Astrocyte of the cerebellum (primary cell): ENCODE measurements at places on chromosomes 5 and 9.
A peak's percentile ranks its signal among the peaks of the same experiment; 100 is the strongest.

DNA sequence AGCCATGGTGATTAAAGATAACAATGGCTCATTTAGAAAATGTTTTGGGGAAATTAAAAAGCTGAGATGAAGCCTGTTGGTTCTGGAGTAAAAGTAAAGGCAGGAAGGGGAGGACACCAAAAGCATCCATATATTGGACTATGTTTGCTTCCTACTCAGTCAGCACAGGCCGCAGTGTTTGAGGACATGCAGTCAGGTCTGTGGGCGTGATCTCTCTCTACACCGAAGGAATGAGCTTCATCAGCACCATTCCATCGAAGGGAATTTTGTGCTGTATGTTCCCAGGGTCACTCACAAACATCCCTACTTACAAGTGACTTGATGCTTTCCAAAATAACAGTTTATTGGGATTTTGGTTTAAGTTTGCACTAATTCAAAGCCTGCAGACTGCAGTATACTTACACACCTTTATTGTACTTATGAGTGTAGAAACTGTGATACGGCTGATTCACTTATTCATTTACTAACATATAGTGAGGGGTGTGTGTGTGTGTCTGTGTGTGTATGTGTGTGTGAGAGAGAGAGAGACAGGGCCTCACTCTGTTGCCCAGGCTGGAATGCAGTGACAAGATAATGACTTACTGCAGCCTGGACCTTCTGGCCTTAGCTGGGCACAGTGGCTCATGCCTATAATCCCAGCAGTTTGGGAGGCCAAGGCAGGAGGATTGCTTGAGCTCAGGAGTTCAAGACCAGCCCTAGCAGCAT is 13.4 kb upstream of the CDK5RAP2 start:
- DNase-seq, result no peak

DNA sequence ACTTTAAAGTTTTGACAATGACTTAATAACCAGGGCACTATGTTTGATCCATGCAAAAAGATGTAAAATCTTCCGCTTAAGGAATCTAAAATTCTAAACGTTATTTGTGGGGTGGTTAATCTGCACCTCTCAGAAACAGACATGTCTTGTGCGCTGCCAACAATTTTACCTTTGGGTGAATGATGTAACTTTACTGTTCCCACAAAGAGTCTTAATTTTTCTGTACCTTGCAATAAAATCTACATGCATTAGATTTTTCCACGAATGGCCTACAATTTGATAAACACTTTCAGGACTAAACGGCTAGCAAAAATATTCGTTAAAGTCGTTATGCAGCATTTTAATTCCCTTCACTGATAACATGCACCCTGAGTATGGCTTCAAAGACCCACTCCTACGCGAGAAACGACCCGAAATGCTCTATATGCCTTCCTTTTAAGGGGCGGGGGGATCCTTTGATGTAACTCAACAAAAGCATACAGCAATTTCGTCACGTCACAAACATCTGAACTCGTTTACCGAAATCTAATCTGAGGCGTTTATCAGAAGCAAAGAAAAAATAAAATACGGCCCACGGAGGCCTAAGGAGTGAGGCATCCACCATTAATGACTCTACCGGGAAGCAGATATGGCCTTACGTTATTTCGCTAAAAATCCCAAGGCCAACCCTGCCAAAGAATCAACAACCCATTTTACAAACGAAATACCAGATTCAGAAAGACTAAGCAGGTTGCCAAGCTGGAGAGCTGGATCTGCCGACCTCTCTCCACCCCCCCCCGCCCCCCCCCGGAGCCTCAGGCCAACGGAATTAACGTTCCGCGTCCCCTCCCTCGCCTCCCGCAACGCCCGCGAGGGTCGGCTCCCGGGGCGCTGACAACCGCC is 621 bp downstream of the AK6 start:
- peak; percentile 11 for DNase-seq

GRCh38 chr5:73582285-73583145 is 17.0 kb downstream of the UTP15 start:
- DNase-seq, result no peak

DNA sequence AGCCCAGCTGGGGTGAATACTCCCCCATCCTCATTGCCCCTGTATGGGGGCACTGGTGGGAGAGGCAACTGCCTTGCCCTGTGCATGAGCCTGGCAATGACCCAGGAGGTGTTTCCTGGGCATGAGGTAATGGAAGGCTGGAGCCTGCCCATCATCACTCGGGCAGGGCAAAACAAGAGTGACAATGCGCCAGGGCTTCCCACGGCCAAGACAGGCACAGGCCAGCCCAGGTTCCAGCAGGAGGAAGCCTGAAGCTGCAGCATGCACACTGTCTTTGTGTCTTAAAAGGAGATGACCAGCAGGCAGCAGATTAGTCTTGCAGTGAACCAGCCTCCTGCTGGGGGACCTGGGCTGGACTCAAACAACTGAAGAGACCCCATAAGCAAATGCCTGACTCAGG is 92.2 kb upstream of the SMIM23 start:
- DNase-seq, result no peak

DNA sequence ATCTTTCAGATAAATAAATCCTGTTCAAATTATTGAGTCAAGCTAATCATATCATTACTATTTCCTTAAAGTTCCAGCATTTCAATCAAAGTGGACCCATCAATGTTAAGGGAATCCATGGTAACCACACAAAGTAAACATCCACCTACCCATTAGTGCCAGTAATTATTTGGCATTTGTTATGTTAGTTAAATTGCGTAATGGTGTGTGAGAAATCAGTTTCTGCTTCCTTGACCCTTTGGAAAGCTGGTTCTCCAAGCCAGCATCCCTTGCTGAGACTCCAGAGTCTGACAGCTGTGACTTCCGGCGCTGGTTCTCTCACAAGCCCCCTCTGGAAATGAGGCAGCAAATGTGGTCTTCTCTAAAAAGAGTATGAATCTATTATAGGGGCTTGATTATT is 308.6 kb upstream of the EFNA5 start:
- DNase-seq, result peak; percentile 47

GRCh38 chr9:133430244-133430643 is 8.1 kb downstream of the ADAMTS13 start:
- no peak for DNase-seq

DNA sequence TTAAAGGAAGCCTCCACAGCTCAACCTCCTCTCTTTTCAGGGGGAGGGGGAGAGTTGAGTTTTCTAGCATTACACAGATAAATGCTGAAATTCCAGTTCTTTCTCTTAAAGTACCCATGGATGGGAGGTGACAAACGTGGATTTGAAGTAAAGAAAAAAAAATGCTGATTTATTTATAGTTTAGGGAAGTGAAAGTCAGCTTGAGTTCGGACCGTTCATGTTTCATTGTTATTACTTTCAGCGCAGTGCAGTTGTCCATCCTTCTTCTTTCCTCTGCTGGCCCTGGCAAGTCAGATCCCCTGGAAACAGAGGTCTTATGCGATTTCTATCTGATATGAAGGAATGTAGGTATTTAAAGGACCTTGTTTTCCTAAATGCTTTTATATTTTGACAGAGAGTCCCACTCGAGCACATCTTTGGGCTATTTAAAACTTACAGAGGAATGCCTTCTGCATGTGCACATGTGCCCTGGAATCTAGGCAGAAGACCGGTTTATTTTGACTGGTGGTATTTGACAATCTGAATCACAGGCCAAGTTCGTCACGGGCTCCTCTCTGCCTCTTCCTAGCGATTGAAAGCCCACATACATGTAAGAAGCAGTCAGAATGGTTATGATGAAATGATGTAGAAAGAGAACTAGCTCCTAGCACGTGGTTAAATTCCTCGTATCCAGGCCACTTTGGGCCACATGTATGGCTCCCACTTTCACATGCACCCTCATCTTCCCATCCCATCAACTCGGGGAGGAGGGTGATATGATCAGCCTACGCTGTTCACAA is 385.2 kb upstream of the KLF4 start:
- no peak for DNase-seq

DNA sequence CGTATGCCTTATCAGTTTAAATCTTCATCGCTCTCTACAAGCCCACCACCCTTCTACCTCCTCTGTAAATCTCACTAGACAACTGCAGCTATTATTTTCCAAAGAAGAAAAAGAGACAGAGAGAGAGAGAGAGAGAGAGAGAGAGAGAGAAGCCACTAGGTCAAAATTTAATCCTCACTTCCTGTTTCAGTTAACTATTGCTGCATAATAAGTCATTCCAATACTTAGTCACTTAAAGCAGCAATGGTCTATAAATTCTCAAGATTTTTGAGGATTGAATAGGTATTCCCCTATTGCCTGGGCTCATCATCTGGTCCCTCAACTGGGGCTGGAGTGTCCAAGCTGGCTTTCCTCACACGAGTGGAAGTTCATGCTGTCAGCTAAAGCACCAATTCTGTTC is 68.8 kb downstream of the ITGA1 start:
- DNase-seq, result no peak

- no peak for DNase-seq
Observed at GRCh38 chr5:159182691-159183090, 26.7 kb downstream of the RNF145 start.

DNA sequence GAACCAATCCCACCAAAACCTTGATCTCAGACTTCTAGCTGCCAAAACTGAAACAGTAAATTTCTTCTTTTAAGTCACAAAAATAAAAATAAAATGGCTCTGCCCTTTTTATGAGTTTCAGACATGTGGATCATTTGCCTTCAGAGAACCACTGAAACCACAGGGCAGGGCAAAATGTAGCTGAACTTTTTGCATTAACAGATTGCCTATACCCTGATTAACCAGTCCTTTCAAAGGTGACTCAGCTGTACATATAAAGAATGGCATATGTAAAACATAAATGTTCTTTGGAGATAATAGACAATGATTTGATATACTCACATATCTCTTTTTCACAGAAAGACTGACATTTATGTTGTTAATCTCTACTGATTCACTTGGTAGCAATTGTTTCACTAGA is 187.1 kb upstream of the GRIN3A start:
- DNase-seq, result no peak

GRCh38 chr5:89572696-89573095 is 689.7 kb upstream of the MEF2C start:
- no peak for DNase-seq

GRCh38 chr9:98590101-98590500 is 118.6 kb downstream of the GABBR2 start:
- DNase-seq, result no peak

DNA sequence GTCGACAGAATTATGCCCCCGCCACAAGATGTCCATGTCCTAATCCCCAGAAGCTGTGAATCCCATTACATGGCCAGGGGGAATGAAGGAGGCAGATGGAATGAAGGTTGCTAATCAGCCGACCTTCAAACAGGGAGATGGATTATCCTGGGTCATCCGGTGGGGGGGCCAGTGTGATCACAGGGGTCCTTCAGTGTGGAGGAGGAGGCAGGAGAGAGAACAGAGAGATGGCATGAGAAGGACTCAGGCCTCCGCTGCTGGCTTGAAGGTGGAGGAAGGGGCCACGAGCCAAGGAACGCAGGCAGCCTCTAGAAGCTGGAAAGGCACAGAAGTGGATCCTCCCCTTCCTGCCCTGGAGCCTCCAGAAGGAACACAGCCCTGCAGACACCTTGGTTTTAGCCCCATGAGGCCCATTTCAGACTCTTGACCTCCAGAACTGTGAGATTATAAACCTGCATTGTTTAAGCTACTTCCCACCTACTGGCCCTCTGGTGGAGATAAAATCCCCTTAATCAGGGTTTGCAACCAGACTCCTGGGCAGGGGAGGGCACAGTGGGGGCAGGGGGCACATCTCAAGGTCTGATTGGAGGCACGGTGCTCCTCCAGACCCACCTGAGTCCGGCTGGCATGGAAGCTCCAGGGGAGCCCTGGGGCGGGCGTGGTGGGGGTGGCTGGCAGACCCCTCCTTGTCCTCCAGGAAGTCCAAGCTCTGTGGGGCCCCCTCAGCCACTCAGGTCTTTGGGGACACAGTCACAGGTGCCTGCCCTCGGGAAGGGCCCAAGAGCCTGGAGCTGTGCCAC is 13.8 kb downstream of the PTGES2 start:
- DNase-seq, result no peak

DNA sequence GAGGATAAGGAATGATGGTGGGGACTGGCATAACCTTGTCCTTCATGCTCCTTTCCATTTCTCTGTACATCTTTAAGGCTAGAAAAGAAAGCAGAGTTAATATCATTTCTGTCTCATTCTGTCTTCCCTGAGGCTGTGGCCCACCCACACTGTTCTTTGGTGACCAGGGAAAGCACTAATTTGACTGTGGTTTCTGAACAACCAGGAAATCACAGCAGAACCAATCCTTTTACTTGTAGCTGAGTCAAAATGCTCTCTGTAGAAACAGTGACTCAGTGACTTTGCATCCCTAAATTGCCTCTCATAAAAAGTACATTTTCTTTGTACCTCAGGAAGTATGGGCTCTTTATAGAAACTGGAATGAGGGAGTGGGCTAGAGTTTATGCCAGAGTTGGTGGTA is 28.1 kb downstream of the IL33 start:
- no peak for DNase-seq

- no peak for DNase-seq
Observed at GRCh38 chr5:79050498-79050897, 19.0 kb downstream of the DMGDH start.

DNA sequence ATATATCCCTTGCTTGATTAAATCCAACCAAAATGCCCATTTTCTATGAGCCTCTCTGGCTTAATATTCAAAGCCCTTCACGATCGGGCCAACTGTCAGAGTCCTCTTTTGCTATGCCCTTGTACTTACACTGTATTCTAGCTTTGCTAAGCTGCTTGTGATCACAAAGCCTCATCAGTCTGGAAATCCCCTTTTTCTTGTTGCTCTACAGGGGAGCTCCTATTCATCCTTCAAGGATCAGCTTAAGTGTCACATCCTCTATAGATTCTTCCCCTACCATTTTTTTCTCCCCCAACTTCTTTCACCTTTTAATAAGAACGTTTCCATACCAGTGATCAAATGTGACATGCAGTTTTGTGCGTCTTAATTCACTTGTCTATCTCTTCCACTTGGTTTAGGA is 450.4 kb upstream of the CHD1 start:
- no peak for DNase-seq

DNA sequence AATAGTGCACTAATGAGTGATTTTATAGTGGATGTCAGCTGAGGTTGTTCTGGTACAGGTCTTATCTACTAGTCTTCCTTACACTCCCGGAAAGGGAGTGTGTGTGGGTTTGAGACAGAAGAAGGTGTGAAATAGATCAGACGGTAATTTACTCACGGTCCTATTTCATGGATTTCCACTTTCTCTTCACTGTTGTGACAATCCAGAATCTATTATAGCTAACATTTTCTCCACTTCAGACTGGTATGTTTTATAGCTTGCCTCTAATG is 7.0 kb upstream of the C9 start:
- DNase-seq, result no peak

DNA sequence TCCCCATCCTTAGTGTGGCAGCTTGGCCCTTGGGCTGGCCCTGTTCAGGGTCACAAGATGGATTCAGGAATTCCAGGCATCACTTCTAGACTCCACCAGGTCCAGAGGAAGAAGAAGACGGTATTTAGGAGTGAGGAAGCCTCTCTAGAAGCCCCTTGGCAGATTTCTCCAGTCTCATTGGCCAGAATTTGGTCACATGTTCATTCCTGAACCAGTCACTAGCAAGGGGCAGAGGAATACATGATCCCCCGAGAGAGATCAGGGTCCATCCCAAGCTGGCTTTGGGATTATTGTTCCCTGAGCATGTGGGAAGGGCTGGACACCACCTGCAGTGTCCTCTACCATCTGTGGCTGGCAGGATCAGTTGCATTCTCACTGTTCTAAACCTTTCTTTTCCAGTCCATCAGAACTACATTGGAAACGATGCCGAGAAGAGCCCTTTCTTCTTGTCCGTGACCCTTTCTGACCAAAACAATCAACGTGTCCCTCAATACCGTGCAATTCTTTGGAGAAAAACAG is 48.5 kb downstream of the GARNL3 start:
- no peak for DNase-seq
